Hair follicular keratinocyte (primary cell): ENCODE measurements at places on chromosomes 13 and 19. TPM values are rescaled to one million over a fixed set of nuclear protein-coding genes. Genes with fewer than 3 reads are reported as not detected.

CDX2 gene
- total RNA-seq: not detected in 2 replicates

SHC2 gene
- total RNA-seq: 0.08 TPM in 1 of 2 replicates, not detected in the other

RFPL4AL1 gene
- not detected in 2 replicates for total RNA-seq

LYPD5 gene
- total RNA-seq: 2.6 and 4.1 TPM in 2 replicates

PNMA8B gene
- under 0.01 and 0.04 TPM in 2 replicates for total RNA-seq

PSG2 gene
- total RNA-seq: not detected in 2 replicates

RFX1 gene
- 2.6 and 2.8 TPM in 2 replicates for total RNA-seq

ADM5 gene
- 1.3 and 4.1 TPM in 2 replicates for total RNA-seq

SELENOV gene
- not detected in 2 replicates for total RNA-seq

SPTBN4 gene
- total RNA-seq: 1.2 and 1.6 TPM in 2 replicates

ACER1 gene
- not detected in 2 replicates for total RNA-seq

CYP2A13 gene
- not detected in 2 replicates for total RNA-seq

CSNK1G2 gene
- 76.0 and 79.1 TPM in 2 replicates for total RNA-seq

OR7C1 gene
- not detected in 2 replicates for total RNA-seq

CTU1 gene
- total RNA-seq: 23.4 and 24.4 TPM in 2 replicates

INSL3 gene
- total RNA-seq: not detected in 2 replicates

PSG7 gene
- total RNA-seq: not detected in 2 replicates

CYP4F12 gene
- total RNA-seq: not detected in 2 replicates

ZNF415 gene
- 1.0 and 1.6 TPM in 2 replicates for total RNA-seq

FUT1 gene
- total RNA-seq: 7.3 and 11.6 TPM in 2 replicates

CCDC70 gene
- not detected in 2 replicates for total RNA-seq

TNFRSF19 gene
- total RNA-seq: 0.39 and 0.80 TPM in 2 replicates

PSG4 gene
- total RNA-seq: 0.57 and 1.1 TPM in 2 replicates

CYP2S1 gene
- 6.8 and 7.8 TPM in 2 replicates for total RNA-seq

ZNF284 gene
- total RNA-seq: 0.80 and 0.86 TPM in 2 replicates

FSD1 gene
- 0.80 and 1.1 TPM in 2 replicates for total RNA-seq

INSR gene
- 4.9 and 5.7 TPM in 2 replicates for total RNA-seq

UBE2M gene
- 32.1 and 51.0 TPM in 2 replicates for total RNA-seq

FFAR1 gene
- total RNA-seq: not detected in 2 replicates

FAAP24 gene
- total RNA-seq: 2.7 and 5.5 TPM in 2 replicates

GRIK5 gene
- total RNA-seq: 0.04 and 0.16 TPM in 2 replicates

NHLRC3 gene
- 4.2 and 8.7 TPM in 2 replicates for total RNA-seq

ACP7 gene
- total RNA-seq: 3.0 and 3.7 TPM in 2 replicates
